ENCODE measurements at places on chromosomes 6 and 20.

DNA sequence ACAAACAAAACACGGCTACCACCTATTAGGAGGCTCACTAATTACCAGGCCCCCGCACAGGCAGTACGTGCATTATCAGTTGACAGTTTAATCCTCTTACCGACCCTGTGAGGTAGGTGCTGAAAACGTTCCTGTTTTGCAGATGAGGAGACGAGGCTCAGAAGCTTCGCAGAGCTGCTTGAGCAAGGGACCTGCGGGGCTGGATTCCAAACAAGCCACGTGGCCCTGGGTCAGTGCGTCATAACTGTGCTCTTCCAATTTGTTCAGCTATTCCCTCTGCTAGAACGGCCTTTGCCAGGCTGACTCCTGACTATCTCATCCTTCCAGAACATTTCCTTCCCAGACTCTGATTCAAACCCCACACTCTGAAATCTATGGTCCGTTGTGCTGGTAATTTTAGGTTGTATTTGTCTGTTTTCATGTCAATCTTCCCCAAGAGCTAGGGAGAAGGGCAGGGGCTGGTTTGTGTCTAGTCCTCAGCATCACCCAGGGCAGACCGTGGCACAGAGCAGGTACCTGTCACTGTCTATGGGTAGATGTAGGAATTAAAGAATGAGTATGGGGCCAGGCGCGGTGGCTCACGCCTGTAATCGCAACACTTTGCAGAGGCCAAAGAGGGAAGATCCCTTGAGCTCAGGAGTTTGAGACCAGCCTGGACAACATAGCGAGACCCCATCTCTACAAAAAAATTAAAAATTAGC lies 28.8 kb upstream of the TLDC2 start:
- DNase-seq: peak; percentile 92

- no peak for DNase-seq
Observed at GRCh38 chr6:45689926-45690615, 312.3 kb upstream of the SUPT3H start.

DNA sequence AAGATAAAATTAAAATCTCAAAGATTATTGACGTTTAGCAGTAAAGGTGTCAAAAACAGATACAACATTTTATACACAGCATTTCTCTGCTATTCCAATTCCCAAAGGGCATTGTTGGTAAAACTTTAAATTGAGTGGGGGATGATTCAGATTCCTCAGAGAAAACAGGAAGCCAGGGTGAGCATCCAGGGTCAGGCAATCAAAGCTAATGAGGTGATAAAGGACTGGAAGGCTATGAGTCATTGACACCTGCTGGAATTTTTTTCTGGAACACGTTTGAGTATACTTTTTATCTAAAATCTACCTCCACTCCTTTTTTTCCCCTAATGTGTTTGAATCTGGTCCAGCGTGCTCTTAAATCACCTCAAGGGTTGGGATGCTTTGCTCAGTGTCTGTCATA lies 52.2 kb downstream of the FKBP1C start:
- DNase-seq: no peak

DNA sequence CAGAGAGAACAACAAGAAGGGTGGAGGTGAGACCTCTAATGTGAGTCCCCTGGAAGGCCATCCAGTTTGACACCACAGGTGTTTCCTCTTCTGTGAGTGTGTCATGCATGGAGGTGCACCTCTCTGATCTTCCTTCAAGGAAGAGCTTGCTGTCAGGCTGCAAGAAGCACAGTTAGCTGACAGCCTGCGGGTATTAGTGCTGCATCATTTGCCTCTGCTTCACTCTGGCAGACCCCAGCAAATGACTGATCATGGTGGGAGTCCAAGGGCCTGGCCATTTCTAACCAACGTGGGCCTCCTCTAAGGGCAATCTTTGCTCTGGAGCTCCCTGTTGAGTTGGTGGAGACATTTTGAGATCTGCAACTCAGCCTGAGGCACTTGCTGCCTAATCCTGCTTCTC lies 206.3 kb downstream of the EPHA7 start:
- no peak for DNase-seq

- DNase-seq: no peak
Observed at GRCh38 chr20:4511776-4512175, 209.9 kb upstream of the PRND start.

DNA sequence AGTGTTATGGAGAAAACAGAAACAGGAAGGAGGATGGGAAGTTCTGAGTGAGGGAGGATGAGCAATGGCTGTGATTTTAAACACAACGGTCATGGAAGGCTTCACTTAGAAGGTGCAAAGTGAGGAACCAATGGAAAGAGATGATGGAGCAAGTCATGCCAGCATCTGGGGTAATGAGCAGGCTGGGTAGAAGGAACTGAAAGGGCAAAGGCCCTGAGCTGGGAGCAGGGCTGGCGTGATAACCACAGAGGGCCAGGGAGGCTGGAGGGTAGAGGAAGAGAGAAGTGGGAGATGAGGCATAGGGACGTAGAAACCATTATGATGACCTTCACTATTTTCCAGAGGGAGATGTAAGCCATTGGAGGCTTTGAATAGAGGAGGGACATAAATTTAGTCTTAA lies 43.6 kb downstream of the NHLRC1 start:
- DNase-seq: no peak

DNA sequence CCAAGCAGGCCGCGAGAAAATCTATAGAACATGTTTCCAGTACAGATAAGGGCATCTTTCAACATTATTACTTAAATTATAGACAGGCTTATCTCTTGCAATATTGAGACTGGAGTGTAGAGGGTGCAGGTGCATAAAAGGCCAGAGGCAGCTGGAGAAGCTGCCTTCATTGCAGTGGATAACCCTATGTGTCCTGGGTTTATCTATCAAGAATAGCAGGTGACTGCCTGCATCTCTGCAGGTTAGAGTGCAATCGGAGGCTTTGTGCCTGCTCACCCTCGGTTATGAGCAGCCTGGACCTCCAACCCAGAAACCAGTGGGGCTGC lies 28.7 kb upstream of the ECI2 start:
- DNase-seq: no peak

GRCh38 chr6:150640556-150641209 lies 41.0 kb downstream of the PLEKHG1 start:
- no peak for DNase-seq

- DNase-seq: no peak
Observed at GRCh38 chr20:38842026-38842425, 36.5 kb downstream of the PPP1R16B start.

DNA sequence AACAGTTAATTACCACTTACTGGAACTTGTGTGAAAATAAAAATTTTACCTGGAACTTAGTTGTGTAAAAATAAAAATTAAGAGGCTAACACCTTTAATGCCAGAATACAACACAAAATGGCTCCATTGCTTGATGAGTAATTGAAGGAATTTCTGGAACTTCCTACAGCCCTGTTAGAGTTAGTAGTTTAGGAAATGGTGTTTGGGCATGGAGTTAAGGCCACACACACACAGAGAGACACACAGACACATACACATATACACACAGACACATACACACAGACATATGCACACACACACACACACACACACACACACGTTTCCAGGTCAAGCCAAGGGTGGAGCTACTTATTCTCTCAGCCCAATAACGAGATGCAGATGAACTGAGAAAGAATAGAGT lies 20.6 kb upstream of the CST3 start:
- DNase-seq: no peak

DNA sequence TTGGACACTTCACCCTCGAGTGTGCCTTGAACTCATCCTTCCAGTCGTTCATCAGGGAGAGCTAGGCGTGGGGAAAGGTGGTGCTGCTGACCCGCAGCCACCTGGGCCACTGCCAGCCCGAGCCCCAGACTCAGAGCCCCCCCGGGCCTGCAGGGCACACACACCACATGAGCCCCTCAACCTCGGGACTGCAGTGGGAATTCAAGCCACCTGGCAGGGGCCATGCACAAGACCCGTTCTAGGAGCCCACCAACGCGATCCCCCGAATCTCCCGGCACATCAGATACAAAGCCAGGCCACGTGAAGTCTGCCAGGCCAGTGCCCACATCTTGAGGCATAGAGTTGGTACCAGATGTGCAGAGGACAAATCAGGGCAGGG lies 2.8 kb downstream of the ZNF512B start:
- DNase-seq: no peak

GRCh38 chr6:54060286-54060685 lies 51.0 kb upstream of the MLIP start:
- DNase-seq: peak; percentile 66

GRCh38 chr6:130513770-130514169 lies 148.0 kb downstream of the TMEM200A start:
- peak; percentile 44 for DNase-seq

- no peak for DNase-seq
Observed at GRCh38 chr6:144745439-144745838, 460.3 kb downstream of the UTRN start.

- no peak for DNase-seq
Observed at GRCh38 chr6:1175877-1176276, 136.0 kb upstream of the FOXQ1 start.

DNA sequence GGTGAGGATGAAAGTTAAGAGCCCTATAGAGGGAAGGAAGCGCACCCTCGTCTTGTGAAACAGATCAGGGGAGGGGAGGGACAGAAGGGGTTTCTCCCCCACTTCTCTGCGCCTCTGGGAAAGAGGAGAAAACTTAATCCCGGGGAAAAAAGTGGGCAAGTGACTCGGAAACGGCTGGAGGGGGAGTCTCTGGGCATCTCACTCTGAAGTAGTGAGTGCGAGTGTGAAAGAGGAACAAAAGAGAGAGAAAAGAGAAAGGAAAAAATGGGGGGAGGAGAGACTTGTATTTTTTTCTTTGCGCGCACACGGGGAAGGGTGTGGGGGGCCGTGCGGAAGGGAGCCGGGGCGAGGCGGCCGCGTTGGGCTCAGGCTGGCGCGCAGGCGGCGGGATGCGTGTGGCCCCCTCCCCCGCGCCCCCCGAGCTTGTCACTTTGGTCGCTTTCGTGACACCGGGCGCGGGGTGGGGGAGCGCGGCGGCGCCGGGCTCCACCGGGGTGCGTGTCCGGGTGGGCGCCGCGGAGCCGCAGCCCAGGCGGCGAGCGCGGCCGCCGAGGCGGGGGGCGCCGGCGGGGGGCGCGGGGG lies 454 bp downstream of the L3MBTL3 start:
- DNase-seq: no peak

DNA sequence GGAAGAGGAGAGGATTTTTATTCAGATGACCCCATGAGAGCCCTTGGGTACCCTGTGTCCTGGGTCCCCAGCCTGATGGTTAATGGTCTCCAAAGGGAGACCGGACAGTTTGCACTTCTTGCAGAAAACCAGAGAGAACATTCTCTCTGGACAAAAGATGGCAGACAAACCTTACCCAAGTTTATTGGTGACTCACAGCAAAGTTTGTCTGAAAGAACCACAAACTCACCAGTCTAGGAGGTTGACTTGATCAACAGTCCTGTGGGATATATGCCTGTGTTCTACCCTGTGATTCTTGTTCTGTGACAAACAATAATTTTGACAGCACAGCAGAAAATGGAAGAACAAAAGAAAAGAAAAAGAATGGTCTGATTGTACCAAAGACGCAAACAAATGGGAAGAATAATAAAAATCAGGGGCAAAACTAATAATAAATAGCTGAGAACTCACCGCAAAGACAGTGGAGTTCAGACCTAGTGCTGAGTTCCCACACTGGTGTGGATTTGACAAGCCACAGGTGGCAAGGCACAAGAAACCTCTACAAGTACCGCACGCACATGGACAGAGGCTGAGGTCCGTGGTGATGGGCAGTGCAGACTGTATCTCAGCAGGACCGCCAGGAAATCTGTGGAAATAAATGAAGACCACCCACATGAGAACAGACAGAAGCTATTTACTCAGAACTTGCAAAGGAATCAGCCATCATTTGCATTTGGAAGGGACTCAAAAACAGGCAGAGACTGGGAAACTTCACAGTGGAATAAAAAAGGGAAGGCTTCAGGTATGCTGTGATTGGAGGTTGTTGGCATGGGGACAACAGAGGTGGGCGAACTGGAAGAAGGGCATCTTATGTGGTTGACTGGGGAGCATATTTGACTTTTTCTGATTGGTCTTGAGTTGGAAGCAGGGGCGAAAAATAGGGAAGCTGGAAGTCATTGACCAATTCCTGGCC lies 246.3 kb upstream of the RNF24 start:
- DNase-seq: no peak

- no peak for DNase-seq
Observed at GRCh38 chr6:154650351-154650750, 82.9 kb upstream of the SCAF8 start.

DNA sequence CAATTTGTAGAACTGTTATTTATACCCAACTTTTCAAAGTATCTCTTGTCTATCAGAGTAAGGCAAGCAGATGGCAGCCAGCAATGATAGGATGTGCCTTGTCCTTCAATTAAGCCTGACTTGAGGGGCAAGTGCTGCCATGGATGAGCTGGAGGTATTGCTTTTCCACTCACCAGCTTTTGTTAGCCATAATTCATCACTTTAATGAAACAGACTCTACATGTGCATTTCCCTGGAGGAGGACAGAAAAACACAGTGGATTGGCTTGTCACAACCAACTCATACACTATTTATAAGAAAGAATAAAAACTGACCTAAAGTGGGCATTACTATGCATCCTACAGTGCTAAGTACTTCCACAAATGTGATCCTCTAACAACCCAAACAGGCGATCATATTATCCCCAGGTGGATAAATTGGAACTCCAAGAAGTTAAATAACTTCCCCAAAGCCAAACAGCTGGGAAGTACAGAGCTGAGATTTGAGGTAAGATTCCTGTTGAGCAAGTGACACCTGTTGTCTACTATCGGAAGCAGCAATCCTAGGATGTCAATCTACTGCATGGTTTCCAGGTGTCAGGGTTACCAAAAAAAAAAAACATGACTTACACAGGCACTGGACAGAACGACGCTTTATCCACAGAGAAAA lies 73.9 kb upstream of the NRSN1 start:
- no peak for DNase-seq

GRCh38 chr6:8234321-8234720 lies 132.0 kb upstream of the EEF1E1 start:
- DNase-seq: no peak

- no peak for DNase-seq
Observed at GRCh38 chr6:159718634-159719033, 8.7 kb upstream of the WTAP start.

GRCh38 chr6:157937916-157938315 lies 43.7 kb upstream of the SYNJ2 start:
- DNase-seq: no peak

Data from skeletal muscle cell (primary cell).